ENCODE measurements at places on chromosomes 3 and 15. TPM values are rescaled to one million over a fixed set of nuclear protein-coding genes. Genes with fewer than 3 reads are reported as not detected.

GRCh38 chr3:29972320-29972993 lies 633.9 kb upstream of the TGFBR2 start:
- DNase-seq, result no peak

DNA sequence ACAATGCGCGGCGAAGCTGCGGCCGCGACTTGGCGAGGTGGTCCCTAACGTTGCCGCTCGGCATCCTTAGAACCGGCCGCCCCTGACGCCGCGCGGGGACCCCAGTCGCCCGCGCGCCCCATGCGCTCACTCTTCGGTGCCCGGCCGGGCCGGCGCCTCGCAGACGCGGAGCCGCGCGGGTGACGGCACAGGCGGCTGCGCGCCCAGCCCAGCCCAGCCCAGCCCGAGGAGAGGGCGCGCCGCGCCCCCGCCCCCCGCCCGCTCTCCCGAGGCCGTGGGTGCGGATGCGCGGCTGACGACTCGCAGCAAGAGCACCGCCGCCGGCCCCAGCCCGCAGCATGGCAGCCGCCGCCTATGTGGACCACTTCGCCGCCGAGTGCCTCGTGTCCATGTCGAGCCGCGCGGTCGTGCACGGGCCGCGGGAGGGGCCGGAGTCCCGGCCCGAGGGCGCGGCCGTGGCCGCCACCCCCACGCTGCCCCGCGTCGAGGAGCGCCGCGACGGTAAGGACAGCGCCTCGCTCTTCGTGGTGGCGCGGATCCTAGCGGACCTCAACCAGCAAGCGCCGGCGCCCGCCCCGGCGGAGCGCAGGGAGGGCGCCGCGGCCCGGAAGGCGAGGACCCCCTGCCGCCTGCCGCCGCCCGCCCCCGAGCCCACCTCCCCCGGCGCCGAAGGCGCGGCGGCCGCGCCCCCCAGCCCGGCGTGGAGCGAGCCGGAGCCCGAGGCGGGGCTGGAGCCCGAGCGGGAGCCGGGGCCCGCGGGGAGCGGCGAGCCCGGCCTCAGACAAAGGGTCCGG lies 437 bp downstream of the KLF13 start:
- no peak for DNase-seq

DNA sequence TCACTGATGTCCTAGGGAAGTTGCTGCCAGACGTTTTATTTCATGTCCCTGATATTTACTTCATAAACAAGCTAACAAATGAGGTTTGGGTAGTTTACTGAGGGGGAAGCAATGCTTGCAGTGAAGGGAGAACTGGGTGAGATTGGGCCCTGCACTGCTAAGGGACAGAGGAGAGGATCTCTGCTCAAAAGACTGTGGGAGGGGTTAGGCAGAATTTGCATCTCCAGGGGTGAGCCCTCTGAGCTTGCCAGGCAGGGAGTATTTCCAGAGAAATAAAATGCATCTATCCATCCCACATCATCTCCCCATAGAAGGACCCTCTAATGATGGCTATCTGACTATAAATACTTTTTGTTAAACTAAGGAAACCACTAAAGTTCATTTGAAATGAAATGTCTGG lies 215.6 kb downstream of the CBLB start:
- DNase-seq, result no peak

DNA sequence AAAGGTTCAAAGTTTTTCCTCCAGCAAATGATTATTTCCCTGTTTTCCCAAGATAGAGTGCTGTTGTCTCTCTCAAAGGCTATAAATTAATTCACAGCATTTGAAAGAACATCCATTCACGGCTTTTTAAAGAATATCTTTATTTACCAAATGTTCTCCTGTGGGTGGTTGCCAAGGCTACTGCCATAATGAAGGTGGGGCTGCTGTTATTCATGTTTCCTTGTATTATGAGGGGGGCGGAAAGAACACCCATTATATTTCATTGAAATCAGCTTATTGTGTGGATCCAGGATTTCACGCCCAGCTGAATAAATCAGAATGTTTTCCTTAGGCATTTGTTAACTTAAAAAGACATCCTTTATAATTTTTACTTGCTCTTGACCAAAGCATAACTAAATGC lies 10.1 kb downstream of the SRP14 start:
- DNase-seq, result no peak

DNA sequence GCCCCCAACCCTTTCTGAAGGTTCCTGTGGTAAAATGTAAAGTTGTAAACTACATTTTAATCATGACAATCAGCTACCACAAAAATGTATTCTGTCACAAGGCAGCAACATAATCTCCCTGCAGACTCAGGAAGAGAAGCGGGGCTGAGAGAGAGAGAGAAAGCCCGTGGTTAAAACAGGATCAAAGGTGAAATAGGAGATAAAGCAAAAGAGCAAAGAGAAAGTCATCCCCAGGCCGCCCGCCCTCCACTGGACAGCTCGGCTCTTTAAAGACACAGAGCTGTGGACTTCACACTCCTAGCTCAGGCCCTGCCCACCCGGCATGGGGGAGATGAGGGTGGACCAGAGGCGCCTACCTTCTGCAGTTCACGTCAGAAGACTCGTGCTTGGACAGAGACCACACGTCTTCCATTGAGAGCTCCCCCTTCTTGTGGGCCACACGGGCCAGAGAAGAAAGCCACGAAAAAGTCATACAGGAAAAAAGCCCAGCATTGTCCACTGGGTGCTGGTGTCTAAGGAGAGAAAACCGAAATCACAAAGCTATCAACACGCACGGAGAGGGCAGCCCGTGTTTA lies 29.4 kb downstream of the ABCC5 start:
- DNase-seq, result no peak

GRCh38 chr3:98259707-98260106 lies 4.3 kb upstream of the OR5H6 start:
- no peak for DNase-seq

DNA sequence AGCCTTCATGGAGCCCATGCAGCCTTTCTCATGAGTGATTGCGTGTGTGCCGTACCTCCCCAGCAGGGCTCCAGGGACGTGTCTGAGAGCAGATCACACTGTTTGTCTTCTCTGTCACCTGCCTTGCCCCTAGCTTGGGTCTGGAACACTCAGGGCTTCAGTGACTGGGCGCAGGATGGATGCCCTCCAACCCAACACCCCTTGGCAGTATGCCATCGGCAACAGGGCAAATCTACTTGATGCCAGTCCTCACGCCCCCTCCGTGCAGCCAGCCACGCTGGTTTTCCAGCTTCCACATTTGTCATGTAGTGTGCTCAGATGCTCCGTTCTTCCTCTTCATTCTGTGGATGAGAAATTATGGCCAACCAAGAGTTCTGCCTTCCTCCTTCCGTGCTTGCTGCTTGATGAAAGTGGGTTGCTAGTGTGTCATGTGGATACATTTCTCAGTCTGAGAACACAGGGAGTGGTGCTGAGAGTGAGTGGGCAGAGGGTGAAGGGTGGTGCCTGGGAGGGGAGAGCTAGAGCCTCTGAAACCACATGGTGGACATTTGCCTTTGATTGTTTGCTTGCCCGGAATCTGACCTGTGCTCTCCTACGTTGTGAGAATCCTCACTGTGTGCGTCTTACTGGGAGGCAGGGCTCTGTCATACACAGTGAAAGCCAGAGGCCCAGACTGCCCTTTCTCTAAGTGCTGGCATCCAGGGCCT lies 97.2 kb downstream of the FAM43A start:
- DNase-seq, result no peak

GRCh38 chr3:192917028-192917403 lies 640 bp downstream of the MB21D2 start:
- no peak for DNase-seq

- no peak for DNase-seq
These were observed 84.8 kb upstream of the LINGO1 start for GRCh38 chr15:77717333-77717990.

The ONECUT1 gene
- not detected for total RNA-seq

DNA sequence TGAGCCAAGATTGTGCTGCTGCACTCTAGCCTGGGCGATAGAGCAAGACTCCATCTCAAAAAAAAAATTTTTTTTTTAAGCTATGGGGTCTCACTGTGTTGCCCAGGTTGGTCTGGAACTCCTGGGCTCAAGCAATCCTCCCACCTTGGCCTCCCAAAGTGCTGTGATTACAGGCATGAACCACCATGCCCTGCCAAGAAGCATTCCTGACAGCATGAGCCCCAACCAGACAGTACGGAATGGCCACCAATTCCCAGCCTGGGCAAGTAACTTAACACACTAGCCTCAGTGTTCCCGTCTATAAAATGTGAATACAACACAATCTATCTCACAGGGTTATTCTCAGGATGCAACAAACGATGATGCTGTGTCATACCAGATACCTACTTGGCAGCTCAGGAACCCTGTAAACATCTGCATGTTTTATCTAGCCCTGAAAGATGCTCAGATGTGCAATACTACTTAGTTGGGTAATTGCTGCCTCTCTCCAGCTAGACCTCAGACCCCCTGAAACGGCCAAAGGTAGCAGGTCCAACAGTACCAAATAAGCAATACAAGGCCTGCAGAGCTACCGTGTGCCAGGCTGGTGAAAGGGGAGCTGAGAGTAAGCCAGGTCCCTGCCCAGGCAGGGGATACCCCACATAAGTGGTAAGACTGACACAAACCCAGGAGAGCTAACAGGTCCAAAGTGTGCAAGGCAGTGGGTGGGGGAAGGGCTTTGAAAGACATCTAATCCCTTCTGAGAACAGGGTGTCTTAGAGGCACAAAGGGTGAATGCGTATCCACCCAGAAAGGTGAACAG lies 1.9 kb downstream of the TKT start:
- DNase-seq, result no peak

GRCh38 chr3:47151836-47152235 lies 12.1 kb downstream of the SETD2 start:
- DNase-seq, result no peak

The CKMT1B gene
- not detected for total RNA-seq

The CLCN2 gene
- total RNA-seq, result 3.5 TPM

GRCh38 chr3:127396473-127396872 lies 108.6 kb upstream of the PRR20G start:
- no peak for DNase-seq

GRCh38 chr3:58246148-58247047 lies 8.8 kb downstream of the ABHD6 start:
- DNase-seq, result no peak

The USF3 gene
- 12.1 TPM for total RNA-seq

DNA sequence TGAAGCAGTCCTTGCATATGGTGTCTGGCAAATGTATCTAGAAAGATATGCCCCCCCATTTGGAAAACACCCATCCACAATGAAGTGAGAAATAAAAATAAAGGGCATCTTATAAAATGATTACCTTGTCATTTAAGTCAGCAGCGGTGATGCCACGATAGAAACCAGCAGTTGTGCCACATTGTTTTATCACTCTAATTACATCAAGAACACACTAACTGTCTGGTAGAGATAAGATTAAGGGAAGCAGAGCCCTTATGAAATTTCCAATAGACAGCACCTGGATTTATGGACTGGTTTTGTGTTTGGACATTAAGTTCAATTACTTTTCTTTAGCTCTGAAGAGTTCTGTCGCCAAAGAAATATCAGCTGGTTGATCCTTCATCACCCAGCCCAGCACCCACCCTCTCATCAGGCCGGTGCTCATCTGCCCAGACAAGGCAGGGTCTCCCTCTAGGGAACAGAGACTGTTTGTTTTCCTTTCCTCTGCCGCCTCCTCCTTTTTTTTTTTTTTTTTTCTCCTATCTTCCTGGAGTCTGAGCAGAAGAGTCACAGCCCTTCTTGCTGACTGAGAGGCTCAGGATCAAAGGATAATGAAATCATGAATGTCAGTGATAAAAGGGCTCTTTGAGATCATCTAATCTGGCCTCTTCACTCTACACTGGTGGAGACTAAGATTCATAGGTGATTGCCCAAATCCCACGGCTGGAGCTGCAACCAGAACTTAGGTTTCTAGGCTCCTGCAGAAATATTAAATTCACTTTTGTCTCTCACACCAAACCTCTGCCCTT lies 464.1 kb downstream of the NTRK3 start:
- no peak for DNase-seq

- DNase-seq, result no peak
These were observed 5.7 kb downstream of the SLC28A1 start for GRCh38 chr15:84889991-84890669.

The PROK2 gene
- total RNA-seq, result 7.5 TPM

DNA sequence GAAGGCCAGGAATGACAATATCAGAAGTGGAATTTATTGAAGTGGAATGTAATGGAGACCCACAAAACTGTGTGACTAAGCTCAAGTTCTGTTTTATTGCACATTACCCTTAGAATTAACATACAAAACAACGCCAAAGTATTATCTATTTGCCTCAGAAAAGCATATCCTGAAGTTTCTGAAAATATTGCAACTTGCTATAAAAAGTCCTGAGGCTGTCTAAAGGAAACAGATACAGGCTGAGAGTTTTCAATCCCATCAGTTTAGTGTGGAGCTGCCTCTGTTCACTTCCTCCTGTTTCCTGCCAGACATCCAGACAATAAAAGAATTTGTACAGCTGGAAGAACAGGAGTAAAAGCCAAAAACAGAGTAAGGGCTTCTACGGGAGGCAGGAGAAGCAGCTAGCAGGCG lies 108.8 kb downstream of the FBN1 start:
- no peak for DNase-seq

GRCh38 chr3:42649783-42650182 lies 3.7 kb upstream of the ZBTB47 start:
- no peak for DNase-seq

GRCh38 chr3:42704136-42704841 lies 1.7 kb upstream of the HHATL start:
- DNase-seq, result no peak

- no peak for DNase-seq
These were observed 96.1 kb downstream of the FMN1 start for GRCh38 chr15:33098094-33099058.

- DNase-seq, result no peak
These were observed 73.9 kb upstream of the CHRNB4 start for GRCh38 chr15:78714890-78715289.

The CCDC9B gene
- 4.6 TPM for total RNA-seq

DNA sequence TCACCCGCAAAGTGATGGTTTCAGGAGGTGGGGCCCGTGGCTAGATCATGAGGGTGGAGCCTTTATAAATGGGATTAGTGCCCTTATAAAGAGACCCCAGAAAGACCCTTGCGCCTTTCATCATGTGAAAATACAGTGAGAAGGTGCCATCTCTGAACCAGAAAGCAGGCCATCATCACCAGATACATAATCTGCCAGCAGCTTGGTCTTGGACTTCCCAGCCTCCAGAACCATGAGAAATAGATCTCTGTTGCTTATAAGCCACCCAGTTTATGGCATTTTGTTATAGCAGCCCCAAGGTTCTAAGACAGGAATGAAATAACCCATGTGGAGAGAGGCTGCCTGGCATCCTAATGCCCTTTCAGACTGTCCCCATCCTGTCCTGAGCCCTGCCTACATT lies 127.8 kb upstream of the SMAD3 start:
- DNase-seq, result no peak
